Uterus (tissue), 4 donors: ENCODE measurements at places on chromosomes 5 and 9.

GRCh38 chr5:59241552-59241951 is 652.0 kb downstream of the PDE4D start:
- no peaks in the 10 kb centered on the region for H3K36me3 ChIP-seq
- H3K4me3 ChIP-seq = no peak overlapping the region
- H3K4me1 ChIP-seq = no peaks in the 10 kb centered on the region
- no peaks in the 10 kb centered on the region for H3K27me3 ChIP-seq

- no peak overlapping the region for H3K27ac ChIP-seq
- no peaks in the 10 kb centered on the region for H3K36me3 ChIP-seq
- no peaks in the 10 kb centered on the region for H3K4me1 ChIP-seq
- H3K4me3 ChIP-seq = no peak overlapping the region
Measured at GRCh38 chr9:14451949-14452348, 138.0 kb upstream of the NFIB start.

DNA sequence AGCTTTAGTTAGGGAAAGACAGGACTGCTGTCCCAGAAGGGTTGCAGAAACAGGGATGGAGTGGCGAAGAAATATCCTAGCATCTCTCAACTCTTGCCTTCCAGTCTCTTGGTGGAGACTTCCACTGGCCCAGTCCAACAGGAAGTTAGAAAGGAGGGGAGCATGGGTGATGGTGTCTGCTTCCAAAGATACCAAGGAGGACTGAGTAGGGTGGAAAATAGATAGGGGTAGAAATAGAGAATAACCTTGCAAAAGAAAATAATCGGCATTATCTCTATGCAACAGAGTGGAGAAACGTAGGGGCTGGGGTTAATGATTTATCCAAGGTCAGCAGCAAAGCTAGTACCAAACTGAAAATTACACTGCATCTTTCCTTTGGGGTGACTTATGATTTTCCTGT is 242.3 kb downstream of the PSAT1 start:
- H3K27ac ChIP-seq = no peak overlapping the region
- no peaks in the 10 kb centered on the region for H3K36me3 ChIP-seq
- no peaks in the 10 kb centered on the region for H3K4me1 ChIP-seq

- no peak overlapping the region for H3K4me3 ChIP-seq
- no peaks in the 10 kb centered on the region for H3K27me3 ChIP-seq
- DNase-seq = no peak
Measured at GRCh38 chr5:14595891-14596290, 14.3 kb downstream of the OTULINL start.

GRCh38 chr9:37251452-37251851 is 131.1 kb downstream of the ZCCHC7 start:
- H3K27me3 ChIP-seq = no peaks in the 10 kb centered on the region
- no peaks in the 10 kb centered on the region for H3K36me3 ChIP-seq
- no peaks in the 10 kb centered on the region for H3K4me1 ChIP-seq
- H3K4me3 ChIP-seq = no peak overlapping the region
- no peak for DNase-seq
- H3K27ac ChIP-seq = no peak overlapping the region

- no peaks in the 10 kb centered on the region for H3K4me1 ChIP-seq
- DNase-seq = no peak
- H3K27me3 ChIP-seq = no peaks in the 10 kb centered on the region
- no peak overlapping the region for H3K4me3 ChIP-seq
- H3K27ac ChIP-seq = no peak overlapping the region
Measured at GRCh38 chr9:16664211-16664610, 206.3 kb downstream of the BNC2 start.

DNA sequence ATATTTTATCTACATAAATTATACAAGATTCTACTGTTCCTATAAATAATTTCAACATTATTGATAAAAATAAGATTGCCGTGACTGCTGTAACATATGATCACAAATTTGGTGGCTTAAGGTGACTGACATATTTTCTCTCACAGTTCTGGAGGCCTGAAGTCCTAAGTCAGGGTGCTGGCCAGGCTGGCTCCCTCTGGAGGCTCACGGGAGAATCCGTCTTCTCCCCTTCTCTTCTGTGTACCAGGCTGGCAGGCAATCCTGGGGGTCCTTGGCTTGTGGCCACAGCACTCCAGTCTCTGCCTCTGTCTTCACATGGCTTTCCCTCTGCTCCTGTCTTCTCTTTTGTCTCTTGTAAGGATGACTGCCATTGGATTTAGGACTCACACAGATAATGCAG is 31.7 kb upstream of the IRX2 start:
- H3K27ac ChIP-seq = no peak overlapping the region
- H3K4me1 ChIP-seq = no peaks in the 10 kb centered on the region
- DNase-seq = no peak
- H3K27me3 ChIP-seq = no peaks in the 10 kb centered on the region
- no peak overlapping the region for H3K4me3 ChIP-seq
- no peaks in the 10 kb centered on the region for H3K36me3 ChIP-seq

GRCh38 chr9:133246991-133247390 is 28.0 kb downstream of the ABO start:
- no peak for DNase-seq
- no peaks in the 10 kb centered on the region for H3K4me1 ChIP-seq
- H3K36me3 ChIP-seq = no peaks in the 10 kb centered on the region
- no peaks in the 10 kb centered on the region for H3K27me3 ChIP-seq
- H3K27ac ChIP-seq = no peak overlapping the region

- no peaks in the 10 kb centered on the region for H3K4me1 ChIP-seq
- H3K27me3 ChIP-seq = no peaks in the 10 kb centered on the region
- H3K4me3 ChIP-seq = no peak overlapping the region
- DNase-seq = no peak
- no peaks in the 10 kb centered on the region for H3K36me3 ChIP-seq
Measured at GRCh38 chr5:32127711-32128110, 46.4 kb downstream of the GOLPH3 start.

GRCh38 chr9:136438548-136439480 is 831 bp downstream of the INPP5E start:
- H3K36me3 ChIP-seq = no peaks in the 10 kb centered on the region
- no peaks in the 10 kb centered on the region for H3K27me3 ChIP-seq
- peak overlapping the region; percentile 80 for H3K4me3 ChIP-seq
- H3K27ac ChIP-seq = peak overlapping the region; percentile 65

GRCh38 chr5:757346-757930 is 27.1 kb downstream of the ZDHHC11B start:
- H3K36me3 ChIP-seq = no peaks in the 10 kb centered on the region
- no peaks in the 10 kb centered on the region for H3K27me3 ChIP-seq
- H3K4me3 ChIP-seq = no peak overlapping the region
- H3K4me1 ChIP-seq = peaks cover 7% of the 10 kb centered on the region

DNA sequence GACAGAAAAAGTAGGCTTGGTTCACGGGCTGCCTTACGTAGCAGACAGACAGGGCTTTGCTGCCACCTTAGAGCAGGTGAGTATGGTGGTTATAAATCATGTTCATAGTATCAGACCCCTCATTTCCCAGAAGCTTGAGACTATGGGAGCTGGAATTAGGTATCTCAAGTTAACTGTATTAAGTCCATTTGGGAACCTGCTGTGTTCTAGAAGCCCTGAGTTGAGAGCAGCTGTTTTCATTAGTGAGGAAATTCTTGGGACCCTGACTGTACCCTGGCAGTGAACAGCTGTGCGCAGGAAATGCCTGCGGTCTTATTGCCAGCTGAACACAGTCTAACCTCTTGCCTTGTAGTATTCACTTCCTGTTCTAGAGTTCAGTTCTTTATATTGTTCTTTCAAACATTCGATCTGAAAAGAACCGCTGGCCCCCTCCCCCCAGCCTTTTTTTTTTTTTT is 29.8 kb downstream of the UGCG start:
- no peaks in the 10 kb centered on the region for H3K4me1 ChIP-seq
- no peaks in the 10 kb centered on the region for H3K27me3 ChIP-seq
- H3K27ac ChIP-seq = no peak overlapping the region
- H3K36me3 ChIP-seq = no peaks in the 10 kb centered on the region
- H3K4me3 ChIP-seq = no peak overlapping the region
- no peak for DNase-seq

- H3K4me1 ChIP-seq = no peaks in the 10 kb centered on the region
- no peak overlapping the region for H3K4me3 ChIP-seq
- no peak for DNase-seq
- no peaks in the 10 kb centered on the region for H3K27me3 ChIP-seq
- no peaks in the 10 kb centered on the region for H3K36me3 ChIP-seq
Measured at GRCh38 chr5:89179731-89180130, 296.7 kb upstream of the MEF2C start.

DNA sequence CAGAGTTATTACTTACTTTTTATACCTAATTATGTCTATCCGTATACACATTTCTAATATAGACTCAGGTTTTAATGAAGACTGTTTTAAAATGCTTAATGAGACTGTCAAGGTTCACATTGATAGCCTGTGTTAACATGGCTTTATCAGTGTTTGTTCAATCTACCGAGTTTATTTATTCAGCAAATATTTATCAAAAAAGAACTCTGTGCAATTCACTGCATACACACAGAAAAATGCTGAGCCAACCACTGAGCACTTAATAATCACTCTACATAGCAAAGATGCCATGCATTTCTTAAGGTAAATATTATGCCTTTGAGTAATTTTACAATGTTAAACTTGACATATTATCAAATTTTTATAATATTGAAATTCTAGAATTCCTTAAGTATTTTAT is 428.2 kb downstream of the ANXA1 start:
- H3K4me3 ChIP-seq = no peak overlapping the region
- H3K36me3 ChIP-seq = no peaks in the 10 kb centered on the region
- DNase-seq = no peak
- no peak overlapping the region for H3K27ac ChIP-seq

DNA sequence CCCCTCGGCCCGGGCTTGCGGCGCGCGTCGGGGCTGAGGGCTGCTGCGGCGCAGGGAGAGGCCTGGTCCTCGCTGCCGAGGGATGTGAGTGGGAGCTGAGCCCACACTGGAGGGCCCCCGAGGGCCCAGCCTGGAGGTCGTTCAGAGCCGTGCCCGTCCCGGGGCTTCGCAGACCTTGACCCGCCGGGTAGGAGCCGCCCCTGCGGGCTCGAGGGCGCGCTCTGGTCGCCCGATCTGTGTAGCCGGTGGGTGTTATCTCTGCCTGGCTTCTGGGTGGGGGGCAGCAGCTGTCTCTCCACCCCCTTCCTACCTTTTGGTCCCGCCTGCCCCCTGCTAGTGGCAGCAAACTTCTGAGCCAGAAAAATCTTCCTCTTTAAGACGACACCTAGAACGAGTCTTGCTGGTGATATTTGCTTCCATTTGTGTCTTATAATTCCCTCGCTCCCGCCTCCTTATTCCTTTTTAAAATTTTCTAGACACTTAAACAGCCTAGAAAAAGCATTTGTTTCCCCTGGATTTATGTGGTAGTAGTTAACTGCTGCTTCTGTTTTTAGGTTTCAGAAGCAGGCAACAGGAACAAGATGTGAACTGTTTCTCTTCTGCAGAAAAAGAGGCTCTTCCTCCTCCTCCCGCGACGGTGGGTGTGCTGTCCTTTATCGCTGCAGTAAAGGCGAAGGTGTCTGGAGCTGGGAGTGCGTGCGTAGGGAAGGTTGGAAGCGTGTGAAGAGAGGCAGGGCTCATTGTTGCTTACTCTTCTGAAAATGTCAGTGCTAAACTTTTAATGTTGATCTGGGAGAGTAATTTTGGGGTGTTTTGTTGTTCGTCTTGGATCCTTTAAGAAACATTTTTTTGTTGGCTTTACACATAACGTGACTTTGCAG is 554 bp downstream of the JAK2 start:
- peak overlapping the region; percentile 99 for H3K27ac ChIP-seq
- peak overlapping the region; percentile 61 for H3K4me3 ChIP-seq
- DNase-seq = peak; percentile 49
- H3K27me3 ChIP-seq = no peaks in the 10 kb centered on the region

DNA sequence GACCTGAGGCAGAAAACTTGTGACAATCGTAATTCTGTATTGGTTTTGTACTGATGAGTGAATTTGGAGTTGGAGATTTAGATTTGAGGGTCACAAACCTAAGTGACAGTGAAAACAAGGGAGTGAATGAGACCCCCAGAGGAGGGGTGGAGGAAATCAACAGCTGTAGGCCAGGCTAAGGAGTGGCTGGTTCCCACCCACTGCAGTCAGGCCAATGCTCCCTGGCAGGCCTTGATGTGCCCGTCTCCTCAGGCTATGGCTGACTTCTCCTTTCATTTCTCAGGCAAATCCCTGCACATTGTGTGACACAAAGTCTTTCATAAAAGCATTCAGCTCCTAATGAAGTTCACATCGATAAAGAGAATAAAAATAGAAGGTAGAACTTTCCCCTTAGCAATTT is 557.6 kb downstream of the CETN3 start:
- H3K27ac ChIP-seq = no peak overlapping the region
- H3K4me3 ChIP-seq = no peak overlapping the region
- H3K36me3 ChIP-seq = no peaks in the 10 kb centered on the region
- DNase-seq = no peak

- H3K27ac ChIP-seq = peak overlapping the region; percentile 79
- no peak for DNase-seq
- no peaks in the 10 kb centered on the region for H3K27me3 ChIP-seq
- no peak overlapping the region for H3K4me3 ChIP-seq
Measured at GRCh38 chr5:124652514-124652819, 94.0 kb downstream of the ZNF608 start.

DNA sequence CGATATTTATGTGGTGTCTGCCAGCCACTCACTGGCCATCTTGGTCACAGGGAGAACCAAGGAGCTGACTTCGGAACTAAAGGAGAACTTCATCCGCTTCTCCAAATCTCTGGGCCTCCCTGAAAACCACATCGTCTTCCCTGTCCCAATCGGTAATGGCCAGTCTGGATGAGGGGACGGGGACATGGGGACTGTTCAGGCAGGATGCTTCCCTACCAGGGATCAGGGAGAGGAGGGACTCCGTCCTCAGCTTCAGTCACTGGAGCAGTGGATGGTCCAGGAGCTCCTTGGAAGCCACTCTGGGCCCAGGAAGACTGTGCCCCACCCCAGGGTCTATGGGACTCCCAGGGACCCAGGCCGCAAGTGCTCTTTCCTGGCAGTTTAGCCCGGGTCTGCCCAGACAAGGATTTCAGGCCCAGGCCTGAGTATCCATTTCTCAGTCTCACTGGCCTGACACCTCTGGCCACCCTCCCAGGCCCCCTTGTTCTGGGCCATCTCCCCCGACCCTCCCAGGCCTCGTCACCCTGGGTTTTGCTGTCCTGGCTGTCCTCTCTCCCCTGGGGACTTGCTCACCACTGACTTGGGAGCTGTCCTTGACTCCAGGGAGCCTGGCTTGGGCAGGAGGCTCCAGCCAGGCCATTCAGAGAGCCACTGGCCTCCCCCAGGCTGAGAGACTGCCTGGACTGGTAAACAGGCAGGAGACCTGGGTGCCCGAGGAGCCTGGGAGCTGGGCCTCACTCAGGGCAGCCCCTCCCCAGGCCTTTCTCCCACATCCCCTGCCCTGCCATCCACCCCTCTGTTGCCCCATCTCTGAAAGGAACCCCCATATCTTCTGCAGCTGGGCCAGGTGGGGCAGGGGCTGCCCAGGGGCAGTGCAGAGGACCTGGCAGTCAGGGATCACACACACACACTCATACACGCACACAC is 3.1 kb downstream of the LCN2 start:
- DNase-seq = no peak
- H3K27ac ChIP-seq = no peak overlapping the region
- H3K27me3 ChIP-seq = no peaks in the 10 kb centered on the region
- H3K4me3 ChIP-seq = no peak overlapping the region

DNA sequence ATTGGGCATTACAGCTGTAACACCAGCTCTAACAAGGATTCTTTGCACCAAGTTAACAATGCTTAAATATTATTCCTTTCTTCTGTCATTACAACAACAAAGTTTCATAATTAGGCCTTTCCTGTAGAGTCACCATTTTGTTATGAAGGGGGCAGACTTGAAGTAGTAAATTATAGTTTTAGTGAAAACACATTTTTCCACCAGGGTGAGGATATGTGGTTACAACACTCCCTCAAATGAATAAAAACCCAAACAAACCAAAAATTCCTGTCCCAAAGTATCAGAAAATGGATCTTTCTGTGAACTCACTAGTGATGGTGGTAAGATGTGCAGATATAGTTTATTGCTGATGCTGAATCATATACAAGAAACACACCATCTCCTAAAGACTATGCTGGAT is 250.5 kb upstream of the TUT7 start:
- no peak overlapping the region for H3K4me3 ChIP-seq
- no peaks in the 10 kb centered on the region for H3K36me3 ChIP-seq
- no peak for DNase-seq
- no peaks in the 10 kb centered on the region for H3K27me3 ChIP-seq
